Stimulated activated memory B cell treated with anti-CD40 and anti-IgM and Interleukin-4, amounts not matched to agents 10 μg/mL and 1 μg/mL and 100 μg/mL, for 72 hours (primary cell): ENCODE measurements at places on chromosomes 7 and 10.

GRCh38 chr7:44219371-44220045 lies 18.7 kb downstream of the YKT6 start:
- ATAC-seq: no peak
- H3K4me3 ChIP-seq: no peak overlapping the region

DNA sequence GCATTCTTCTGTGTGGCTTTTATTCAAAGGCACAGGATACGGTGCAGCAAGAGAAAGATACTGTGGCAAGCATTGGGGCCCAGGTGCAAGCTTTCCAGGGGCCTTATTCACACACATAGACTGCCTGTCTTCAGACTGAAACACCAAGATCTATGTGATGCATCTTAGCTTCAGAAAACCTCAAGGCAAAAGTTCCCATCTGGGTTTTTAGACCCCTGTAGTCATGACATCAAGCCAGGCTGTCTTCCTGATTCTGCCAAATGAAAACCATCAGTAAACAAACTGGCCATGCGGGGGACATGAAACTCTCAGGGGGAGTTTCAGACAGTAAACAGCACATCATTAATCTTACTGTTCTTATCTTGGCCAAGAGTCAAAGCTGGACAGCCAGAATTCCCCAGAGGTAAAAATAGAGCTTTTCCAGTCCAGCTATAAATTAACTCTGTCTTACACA lies 9.8 kb downstream of the AGBL3 start:
- H3K27me3 ChIP-seq: no peaks in the 10 kb centered on the region
- H3K27ac ChIP-seq: peak overlapping the region; percentile 74
- peaks cover 38% of the 10 kb centered on the region for H3K36me3 ChIP-seq
- H3K4me3 ChIP-seq: no peak overlapping the region
- peaks cover 32% of the 10 kb centered on the region for H3K4me1 ChIP-seq

- H3K36me3 ChIP-seq: no peaks in the 10 kb centered on the region
- peaks cover 26% of the 10 kb centered on the region for H3K27me3 ChIP-seq
- no peak overlapping the region for H3K27ac ChIP-seq
- no peak overlapping the region for H3K4me3 ChIP-seq
Measured at GRCh38 chr10:70651661-70652060, 20.6 kb upstream of the ADAMTS14 start.

DNA sequence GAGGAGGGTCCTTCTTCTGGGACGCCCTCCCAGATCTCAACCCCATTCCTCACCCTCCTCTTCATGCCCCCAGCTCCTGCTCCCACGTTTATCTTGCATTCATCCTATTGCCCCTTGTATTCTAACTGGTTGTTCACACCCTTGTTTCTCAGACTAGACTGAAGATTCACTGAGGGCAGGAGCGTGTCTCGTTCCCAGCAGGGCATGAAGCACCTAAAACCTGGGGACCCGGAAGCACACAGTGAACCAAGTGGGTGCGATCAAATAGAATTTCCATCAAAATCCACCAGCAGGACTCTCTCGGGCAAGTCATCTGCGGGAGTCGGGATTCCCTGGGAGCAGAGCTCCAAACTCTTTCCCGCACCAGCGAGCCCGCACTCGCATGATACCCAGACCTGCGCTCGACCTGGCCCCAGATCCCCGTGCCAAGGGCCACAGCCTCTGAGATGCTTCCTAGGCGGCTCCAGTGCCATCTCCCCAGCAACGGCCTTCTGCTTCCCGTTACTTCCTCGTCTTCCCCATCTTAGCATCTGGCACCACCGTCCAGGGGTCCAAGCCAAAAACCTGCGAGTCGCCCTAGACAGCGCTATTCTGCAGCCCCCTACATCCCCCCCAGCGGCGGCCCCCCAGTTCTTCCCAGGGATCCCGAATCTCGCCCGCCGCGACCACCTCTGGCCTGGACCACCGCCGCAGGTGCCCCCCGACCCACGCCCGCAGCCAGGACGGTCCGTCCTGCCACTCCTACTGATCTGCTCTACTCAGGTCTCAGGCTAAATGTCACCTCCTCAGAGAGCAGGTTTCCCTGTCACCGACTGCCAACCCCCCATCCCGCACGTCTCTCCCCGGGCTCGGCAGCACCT lies 6.1 kb upstream of the GBX1 start:
- no peak overlapping the region for H3K4me3 ChIP-seq
- ATAC-seq: peak; percentile 2
- H3K4me1 ChIP-seq: peaks cover 12% of the 10 kb centered on the region
- H3K27me3 ChIP-seq: peaks cover 94% of the 10 kb centered on the region
- H3K27ac ChIP-seq: no peak overlapping the region
- H3K36me3 ChIP-seq: no peaks in the 10 kb centered on the region

DNA sequence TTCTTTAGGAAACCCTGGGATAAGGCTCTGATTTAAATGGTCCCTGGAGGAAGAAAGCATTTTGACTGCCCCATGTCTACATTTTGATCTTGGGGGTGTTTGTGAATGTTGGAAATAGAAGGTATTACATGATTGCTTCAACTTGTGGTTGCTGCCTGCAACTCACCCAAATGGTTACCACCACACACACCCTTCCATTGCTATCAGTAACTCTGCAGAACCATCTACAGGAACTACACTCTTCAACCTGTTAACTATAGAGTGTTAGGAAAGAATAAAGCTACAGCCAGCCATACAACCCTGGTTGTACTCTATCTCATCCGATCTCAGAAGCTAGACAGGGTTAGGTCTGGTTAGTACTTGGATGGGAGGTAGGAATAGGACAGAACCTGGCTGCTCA lies 71.2 kb downstream of the APBB1IP start:
- ATAC-seq: no peak
- no peaks in the 10 kb centered on the region for H3K27me3 ChIP-seq
- peak overlapping the region; percentile 23 for H3K27ac ChIP-seq
- H3K4me3 ChIP-seq: no peak overlapping the region
- H3K4me1 ChIP-seq: peaks cover 7% of the 10 kb centered on the region
- peaks cover 87% of the 10 kb centered on the region for H3K36me3 ChIP-seq

- no peaks in the 10 kb centered on the region for H3K36me3 ChIP-seq
- ATAC-seq: no peak
- H3K27me3 ChIP-seq: peaks cover 20% of the 10 kb centered on the region
- H3K27ac ChIP-seq: no peak overlapping the region
Measured at GRCh38 chr7:25979605-25980004, 172.4 kb upstream of the NFE2L3 start.

- H3K4me3 ChIP-seq: no peak overlapping the region
- peaks cover 9% of the 10 kb centered on the region for H3K27me3 ChIP-seq
- no peak for ATAC-seq
- H3K4me1 ChIP-seq: peaks cover 29% of the 10 kb centered on the region
- H3K27ac ChIP-seq: no peak overlapping the region
Measured at GRCh38 chr10:123999261-123999660, 94.1 kb downstream of the CHST15 start.
